ENCODE measurements at places on chromosomes 2 and 18.

- DNase-seq, result no peak
Measured at GRCh38 chr18:79520478-79521390, 125.0 kb downstream of the NFATC1 start.

DNA sequence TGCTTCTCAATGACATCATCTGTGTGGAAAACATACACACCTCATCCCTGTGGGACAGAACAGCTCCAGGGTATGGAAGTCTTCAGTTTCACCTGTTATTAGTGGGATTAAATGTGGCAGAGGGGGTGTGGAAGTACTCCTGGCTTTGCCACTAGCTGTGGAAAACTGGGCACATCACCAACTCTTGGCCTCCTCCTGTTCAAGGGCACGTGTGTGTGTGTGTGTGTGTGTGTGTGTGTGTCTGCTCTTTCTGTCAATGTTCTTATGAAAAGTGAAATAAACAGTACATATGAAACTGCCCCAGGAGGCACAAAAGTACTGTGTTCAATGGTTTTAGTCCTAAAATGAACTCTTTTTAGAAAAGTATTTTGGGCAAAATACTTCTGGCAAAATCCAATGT, 65.9 kb downstream of the MTHFD2 start:
- no peak for DNase-seq

DNA sequence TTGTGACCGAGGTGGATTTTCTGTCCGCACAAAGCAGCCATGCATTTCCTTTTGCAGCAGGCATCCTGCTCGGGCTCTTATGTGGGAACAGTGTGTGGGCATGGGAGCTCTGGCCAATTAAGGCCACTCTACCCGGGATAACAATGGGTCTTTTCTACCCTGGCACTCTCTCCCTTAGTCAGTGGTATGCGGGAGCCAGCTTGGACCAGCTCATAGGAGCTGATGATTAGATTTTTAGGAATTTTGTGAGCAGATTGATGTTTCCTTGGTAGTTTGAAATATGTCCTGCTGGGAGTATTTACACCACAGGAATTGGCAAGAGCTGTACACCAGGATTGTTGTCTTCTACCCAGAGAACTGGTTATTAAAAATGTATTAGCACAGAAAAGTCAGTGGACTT, 89.3 kb downstream of the SPP2 start:
- DNase-seq, result no peak

- DNase-seq, result no peak
Measured at GRCh38 chr2:176675271-176675949, 406.2 kb downstream of the MTX2 start.

GRCh38 chr2:112812318-112813267, 24.0 kb downstream of the IL1B start:
- DNase-seq, result no peak

DNA sequence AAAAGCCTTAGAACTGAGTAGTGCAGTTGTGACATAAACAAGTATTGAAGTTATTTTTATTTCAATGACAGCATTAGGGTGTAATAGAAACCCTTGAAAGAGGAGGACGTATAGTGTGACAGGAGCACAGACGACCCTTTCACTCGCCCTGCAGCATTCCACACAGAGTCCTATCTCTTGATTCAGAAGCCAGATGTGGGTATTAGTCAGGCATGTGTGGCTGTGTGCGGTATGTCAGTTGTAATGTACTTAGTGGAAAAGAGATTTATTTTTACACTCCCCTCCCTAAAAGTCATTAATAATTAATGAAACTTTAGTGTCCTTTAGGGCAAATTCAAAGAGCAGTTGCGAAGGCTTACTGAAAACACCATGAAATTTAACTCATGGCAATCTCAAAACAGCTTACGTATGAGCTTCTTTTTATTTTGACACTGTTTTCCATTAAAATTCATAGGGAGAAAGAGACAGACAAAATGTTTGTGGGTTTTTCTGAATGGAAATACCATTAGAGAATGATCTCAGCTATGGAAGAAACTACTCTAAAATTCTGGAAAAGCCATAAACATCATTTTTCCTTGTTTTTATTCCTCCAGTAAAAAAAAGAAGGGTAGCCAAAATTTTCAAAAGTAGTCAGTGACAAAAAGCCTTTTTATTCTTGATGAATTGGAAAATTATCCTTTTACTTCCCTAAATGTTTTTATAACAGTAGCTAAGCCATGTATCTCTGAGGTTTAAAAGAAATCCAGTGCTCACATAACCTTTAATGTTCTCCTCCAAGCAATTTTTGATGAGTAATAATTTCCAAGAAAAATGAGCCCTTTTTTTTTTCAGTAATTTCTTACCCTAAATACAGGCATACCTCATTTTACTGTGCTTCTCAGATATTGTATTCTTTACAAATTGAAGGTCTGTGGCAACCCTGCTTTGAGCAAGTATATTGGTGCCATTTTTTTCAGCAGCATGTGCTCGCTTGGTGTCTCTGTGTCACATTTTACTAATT, 84.0 kb upstream of the DSEL start:
- DNase-seq, result no peak

DNA sequence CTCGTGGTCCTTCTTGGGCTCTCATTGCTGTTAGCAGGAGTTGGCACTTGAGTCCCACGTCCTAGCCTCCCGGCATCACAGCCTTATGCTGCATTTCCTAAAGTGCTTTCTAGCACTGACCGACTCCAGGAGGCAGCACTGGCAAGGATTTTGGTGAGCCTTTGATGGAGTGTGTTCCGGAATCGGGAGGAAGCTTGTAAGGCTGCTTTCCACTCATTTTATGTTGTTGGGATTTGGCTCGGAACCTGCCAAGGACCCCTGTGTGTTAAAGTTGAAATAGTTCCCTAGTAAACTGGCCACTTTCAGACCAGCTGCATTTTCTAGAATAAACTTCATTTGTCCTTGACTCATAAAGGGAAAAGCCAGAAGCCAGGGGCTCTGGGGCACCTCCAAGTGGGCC, 88.9 kb downstream of the AGAP1 start:
- no peak for DNase-seq

DNA sequence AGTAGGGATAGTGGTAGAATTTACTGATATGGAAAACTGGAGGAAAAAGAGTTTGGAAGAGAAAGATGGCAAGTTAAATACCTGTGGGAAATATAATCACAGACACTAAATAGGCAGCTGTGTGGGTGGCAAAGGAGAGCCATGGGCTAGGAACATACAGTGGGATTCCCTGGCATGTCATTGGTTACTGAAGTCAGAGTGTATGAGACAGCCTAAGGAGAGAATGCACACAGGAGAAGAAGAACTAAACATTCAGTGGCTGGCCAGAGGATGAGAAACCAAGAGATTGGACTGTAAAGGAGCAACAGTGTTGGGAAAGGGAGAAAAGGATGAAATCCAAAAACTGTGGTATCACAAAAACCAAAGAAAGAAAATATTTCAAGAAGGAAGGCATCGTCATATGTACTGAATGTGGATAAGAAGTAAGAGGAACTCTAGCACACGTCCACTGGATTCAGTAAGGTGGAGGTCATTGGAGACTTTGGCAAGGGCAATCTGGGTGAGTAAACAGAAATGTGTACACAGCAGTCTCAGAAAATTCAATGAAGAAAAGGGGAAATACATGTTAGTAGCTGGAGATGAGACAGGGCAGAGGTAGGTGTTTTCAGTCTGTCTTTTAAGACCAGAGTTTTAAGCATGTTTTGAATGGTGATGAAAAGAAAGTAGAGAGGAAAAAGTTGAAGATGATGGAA, 83.3 kb downstream of the SPIRE1 start:
- DNase-seq, result no peak
